GM23248 (cell line): ENCODE measurements at places on chromosomes 12 and 14. TPM values are rescaled to one million over a fixed set of nuclear protein-coding genes. Genes with fewer than 3 reads are reported as not detected.

SERPINA5 gene
- not detected in 2 replicates for total RNA-seq

RTL1 gene
- total RNA-seq = not detected in 2 replicates

KCNC2 gene
- total RNA-seq = not detected in 2 replicates

TROAP gene
- total RNA-seq = 4.4 and 6.2 TPM in 2 replicates

EML1 gene
- total RNA-seq = 17.9 and 35.8 TPM in 2 replicates

AICDA gene
- not detected in 2 replicates for total RNA-seq

TAS2R31 gene
- 0.97 and 1.4 TPM in 2 replicates for total RNA-seq

TPPP2 gene
- total RNA-seq = not detected in 2 replicates

TAMALIN gene
- total RNA-seq = 2.2 and 5.9 TPM in 2 replicates

SDR39U1 gene
- total RNA-seq = 7.7 and 8.3 TPM in 2 replicates

BORCS5 gene
- 4.6 and 7.7 TPM in 2 replicates for total RNA-seq

TGFB3 gene
- total RNA-seq = 3.2 and 3.9 TPM in 2 replicates

DNA sequence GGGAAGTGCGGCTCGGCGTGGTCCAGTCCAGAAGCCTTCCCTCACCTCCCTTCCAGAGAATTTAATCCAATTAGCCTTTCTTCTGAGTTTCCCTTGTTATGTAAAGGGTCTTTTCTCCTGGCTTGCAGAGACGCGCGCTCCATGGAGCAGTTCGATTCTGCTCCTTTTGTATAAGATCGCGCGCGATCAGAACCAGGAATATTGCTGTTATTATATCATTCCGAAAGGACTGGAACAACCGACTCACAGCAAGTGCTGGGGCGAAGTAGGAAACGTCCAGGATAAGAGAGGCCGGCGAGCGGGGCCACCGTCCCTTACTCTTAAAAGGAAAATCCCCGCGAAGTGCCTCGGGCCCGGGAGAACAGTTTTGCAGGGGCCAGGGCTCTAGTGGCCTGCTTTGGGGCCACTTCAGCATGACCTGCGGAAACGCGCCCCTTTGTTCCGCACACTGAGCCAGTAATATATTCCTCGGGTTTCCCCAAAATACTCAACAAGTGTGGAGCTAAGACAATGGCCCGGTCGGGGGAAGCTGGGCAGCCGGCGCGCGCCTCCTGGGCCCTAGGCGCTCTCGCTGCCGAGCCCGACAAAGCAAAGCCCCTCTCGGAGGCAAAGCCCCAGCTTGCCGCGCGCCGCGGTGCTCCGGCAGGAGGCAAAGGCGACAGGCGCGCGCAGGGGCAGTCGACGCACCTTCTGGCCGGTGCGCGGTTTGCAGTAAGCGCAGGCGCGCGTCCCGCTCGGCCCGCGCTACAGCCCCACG lies 2.9 kb downstream of the RFX4 start:
- H3K4me3 ChIP-seq = no peak overlapping the region
- H3K36me3 ChIP-seq = no peaks in the 10 kb centered on the region
- H3K27ac ChIP-seq = no peak overlapping the region
- H3K4me1 ChIP-seq = 0 out of 2 replicates have a peak, but pooled peaks cover 6% of the 10 kb centered on the region

GRCh38 chr12:62716866-62717525 lies 218.0 kb downstream of the PPM1H start:
- no peak for DNase-seq
- peaks cover 15% of the 10 kb centered on the region for H3K4me1 ChIP-seq
- H3K36me3 ChIP-seq = no peaks in the 10 kb centered on the region
- no peak overlapping the region for H3K4me3 ChIP-seq
- no peak overlapping the region for H3K27ac ChIP-seq

GRCh38 chr12:62347922-62348650 lies 87.9 kb downstream of the USP15 start:
- DNase-seq = peak; percentile 79
- H3K27me3 ChIP-seq = no peaks in the 10 kb centered on the region
- peak overlapping the region; percentile 57 for H3K4me3 ChIP-seq
- peaks cover 12% of the 10 kb centered on the region; the same call in 1 of the 2 replicates for H3K4me1 ChIP-seq
- H3K27ac ChIP-seq = peak overlapping the region; percentile 82

DNA sequence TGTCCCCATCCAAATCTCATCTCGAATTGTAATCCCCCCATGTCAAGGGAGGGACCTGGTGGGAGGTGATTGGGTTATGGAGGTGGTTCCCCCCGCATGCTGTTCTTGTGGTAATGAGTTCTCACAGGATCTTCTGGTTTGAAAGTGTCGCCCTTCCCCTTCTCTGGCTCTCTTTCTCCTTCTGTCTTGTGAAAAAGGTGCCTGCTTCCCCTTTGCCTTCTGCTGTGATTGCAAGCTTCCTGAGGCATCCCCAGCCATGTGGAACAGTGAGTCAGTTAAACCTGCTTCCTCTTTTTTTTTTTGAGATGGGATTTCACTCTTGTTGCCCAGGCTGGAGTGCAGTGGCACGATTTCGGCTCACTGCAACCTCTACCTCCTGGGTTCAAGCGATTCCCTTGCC lies 104.0 kb downstream of the CCDC91 start:
- H3K36me3 ChIP-seq = peaks cover 5% of the 10 kb centered on the region; the same call in 1 of the 2 replicates
- no peak for DNase-seq
- H3K27ac ChIP-seq = no peak overlapping the region
- no peak overlapping the region for H3K4me3 ChIP-seq

GRCh38 chr12:78725033-78725432 lies 139.5 kb upstream of the SYT1 start:
- H3K4me3 ChIP-seq = no peak overlapping the region
- H3K27ac ChIP-seq = no peak overlapping the region
- no peak for DNase-seq

GRCh38 chr14:74988993-74989392 lies 13.7 kb upstream of the EIF2B2 start:
- no peaks in the 10 kb centered on the region for H3K27me3 ChIP-seq
- H3K4me1 ChIP-seq = no peaks in the 10 kb centered on the region
- H3K36me3 ChIP-seq = no peaks in the 10 kb centered on the region
- DNase-seq = no peak

GRCh38 chr14:76654573-76655108 lies 106.6 kb upstream of the VASH1 start:
- H3K27ac ChIP-seq = no peak overlapping the region
- no peak overlapping the region for H3K4me3 ChIP-seq
- peaks cover 6% of the 10 kb centered on the region; the same call in 1 of the 2 replicates for H3K27me3 ChIP-seq

- H3K27ac ChIP-seq = no peak overlapping the region
- DNase-seq = no peak
- H3K36me3 ChIP-seq = no peaks in the 10 kb centered on the region
- H3K27me3 ChIP-seq = no peaks in the 10 kb centered on the region
- H3K4me3 ChIP-seq = no peak overlapping the region
Observed at GRCh38 chr12:101468948-101469347, 6.2 kb upstream of the SPIC start.

DNA sequence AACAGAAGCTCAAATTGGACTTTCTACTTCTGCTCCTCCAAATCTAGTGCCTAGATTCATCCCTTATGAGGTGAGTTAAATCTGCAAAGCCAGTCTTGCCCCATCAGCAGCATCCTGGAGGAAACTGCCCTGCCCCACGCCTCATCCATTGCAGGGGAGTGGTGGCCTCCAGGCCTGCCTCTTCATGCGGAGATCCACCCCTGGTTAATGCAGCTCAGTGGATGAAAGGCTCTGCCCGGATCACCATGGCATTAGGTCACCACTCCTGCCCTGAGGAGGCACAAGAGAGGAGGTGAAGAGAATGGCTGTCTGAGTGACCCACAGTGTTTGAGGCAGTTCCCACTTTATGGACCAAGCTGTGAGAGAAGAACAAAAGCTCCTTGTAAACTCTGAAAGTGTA lies 218.1 kb downstream of the C12orf75 start:
- H3K27ac ChIP-seq = no peak overlapping the region
- H3K4me1 ChIP-seq = no peaks in the 10 kb centered on the region
- H3K36me3 ChIP-seq = no peaks in the 10 kb centered on the region
- H3K27me3 ChIP-seq = no peaks in the 10 kb centered on the region

DNA sequence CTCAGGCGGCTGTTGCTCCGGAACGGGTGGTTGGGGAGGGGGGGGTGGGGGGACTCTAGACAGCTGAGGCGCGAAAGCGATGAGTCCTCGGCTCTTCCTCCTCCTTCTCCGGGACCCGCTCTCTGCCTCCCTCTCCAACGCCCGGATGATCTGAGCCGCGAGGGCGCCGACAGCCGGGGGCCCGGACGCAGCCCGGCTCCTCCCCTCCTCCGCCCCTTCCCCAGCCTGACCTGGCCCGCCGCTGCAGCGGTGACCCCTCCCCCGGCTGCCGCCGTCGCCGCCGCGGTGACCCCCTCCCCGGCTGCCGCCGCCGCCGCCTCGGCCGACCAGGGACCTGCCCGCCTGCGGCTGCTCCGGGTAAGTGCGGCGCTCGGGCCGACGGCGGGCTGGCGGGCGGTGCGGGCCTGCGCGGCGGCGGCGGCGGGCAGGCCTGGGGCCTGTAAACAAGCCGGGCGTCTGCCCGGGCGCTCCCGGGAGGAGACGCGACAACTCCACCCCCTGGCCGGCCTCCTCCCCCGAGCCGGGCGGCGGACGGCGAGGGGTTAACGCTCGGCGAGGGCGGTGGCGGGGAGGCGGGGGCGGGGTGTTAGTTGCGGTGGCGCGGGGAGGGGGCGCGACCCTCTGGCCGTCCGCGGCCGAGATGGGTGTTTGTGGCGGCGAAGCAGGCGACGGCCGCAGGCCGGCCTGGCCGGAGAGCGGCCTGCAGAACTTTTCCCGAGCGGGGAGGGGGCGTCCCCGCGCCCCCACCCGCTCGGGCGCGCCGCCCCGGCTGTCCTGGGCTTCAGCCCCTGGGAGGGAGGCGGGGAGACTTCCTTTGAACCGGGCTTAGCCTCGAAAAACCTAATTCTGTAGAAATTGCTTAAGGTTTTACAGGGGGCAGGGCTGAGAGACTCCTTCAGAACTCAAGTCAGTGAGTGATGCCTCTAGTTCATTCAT lies 568 bp downstream of the PPM1A start:
- peaks cover 14% of the 10 kb centered on the region for H3K4me1 ChIP-seq
- H3K27ac ChIP-seq = peak overlapping the region; percentile 75
- no peaks in the 10 kb centered on the region for H3K27me3 ChIP-seq

DNA sequence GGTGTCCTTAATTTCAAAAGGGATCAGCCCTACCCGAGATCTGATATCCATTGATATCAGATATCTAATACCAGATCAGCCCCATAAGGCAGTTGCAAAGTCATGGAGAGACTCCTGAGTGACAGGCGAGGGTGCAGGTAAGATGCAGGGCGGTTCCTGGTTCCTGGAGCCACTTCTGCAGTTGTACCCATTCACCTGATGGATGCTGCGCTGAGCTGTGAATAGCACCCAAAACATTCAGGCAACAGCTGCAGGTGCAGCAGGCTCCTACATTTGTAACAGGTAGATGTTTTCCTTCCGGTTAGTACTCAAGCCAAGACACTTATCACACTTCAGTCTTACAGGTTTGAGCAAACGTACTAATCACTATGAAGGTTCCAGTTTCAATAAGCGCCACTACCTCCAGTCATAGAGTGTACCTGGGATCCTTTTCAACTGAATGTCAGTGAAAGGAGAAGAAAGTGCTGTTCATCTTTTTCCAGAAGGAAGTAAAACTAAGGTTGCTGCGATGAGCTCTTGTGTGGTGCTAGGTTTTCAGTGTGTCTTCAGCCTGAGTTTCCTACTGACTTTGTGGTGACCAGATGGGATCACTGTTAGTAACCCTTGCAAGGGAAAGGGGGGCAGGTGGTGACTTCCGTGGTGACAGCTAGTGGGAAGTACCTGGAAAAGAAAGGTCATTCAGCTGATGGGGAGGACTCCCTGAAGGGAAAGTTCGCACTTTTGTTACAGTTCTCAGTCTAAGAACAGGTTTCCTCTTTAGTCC lies 1.9 kb downstream of the ATP6V0A2 start:
- no peak for DNase-seq
- peaks cover 13% of the 10 kb centered on the region; the same call in 1 of the 2 replicates for H3K4me1 ChIP-seq
- no peak overlapping the region for H3K27ac ChIP-seq
- H3K27me3 ChIP-seq = no peaks in the 10 kb centered on the region

- no peak overlapping the region for H3K4me3 ChIP-seq
- no peaks in the 10 kb centered on the region for H3K36me3 ChIP-seq
- peaks cover 30% of the 10 kb centered on the region for H3K4me1 ChIP-seq
- no peak for DNase-seq
- H3K27ac ChIP-seq = no peak overlapping the region
Observed at GRCh38 chr12:46450279-46450748, 77.7 kb upstream of the SLC38A2 start.

DNA sequence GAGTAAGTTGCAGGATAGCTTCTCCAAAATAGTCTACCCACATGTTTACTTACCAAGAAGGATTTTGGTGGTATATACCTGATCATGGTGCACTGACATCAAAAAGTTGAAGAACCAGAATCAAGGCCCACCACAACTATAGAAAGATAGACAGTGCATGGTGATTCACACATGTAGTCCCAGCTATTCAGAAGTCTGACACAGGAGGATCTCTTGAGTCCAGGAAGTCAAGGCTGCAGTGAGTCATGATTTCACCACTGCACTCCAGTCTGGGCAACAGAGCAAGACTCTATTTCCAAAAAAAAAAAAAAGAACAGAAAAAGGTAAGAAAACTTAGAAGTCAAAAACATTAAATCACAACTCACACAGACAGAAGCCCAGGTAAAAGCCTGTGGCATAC lies 422.2 kb upstream of the FOXG1 start:
- no peak overlapping the region for H3K27ac ChIP-seq
- DNase-seq = no peak
- H3K27me3 ChIP-seq = no peaks in the 10 kb centered on the region
- H3K4me1 ChIP-seq = no peaks in the 10 kb centered on the region
- no peak overlapping the region for H3K4me3 ChIP-seq

DNA sequence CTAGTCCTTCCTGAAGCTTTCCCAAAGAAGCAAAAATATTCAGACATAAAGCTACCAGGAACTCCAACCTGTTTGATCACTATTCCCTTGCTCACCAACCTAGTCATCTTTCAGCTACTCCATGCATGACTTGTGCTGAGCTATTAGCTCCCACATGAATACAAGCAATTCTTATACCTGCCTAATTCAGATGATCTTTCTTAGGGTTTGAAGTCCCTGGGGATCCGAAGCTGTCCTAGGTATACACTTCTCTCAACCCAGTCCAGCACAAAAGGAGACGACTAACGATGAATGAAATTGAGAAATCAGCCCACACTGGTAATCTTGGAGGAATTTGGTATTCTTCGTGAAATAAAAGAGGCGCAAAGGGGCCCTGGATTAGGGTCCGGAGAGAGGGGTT lies 631 bp upstream of the PTGR2 start:
- peak overlapping the region; percentile 91 for H3K27ac ChIP-seq
- H3K4me3 ChIP-seq = peak overlapping the region; percentile 82

DNA sequence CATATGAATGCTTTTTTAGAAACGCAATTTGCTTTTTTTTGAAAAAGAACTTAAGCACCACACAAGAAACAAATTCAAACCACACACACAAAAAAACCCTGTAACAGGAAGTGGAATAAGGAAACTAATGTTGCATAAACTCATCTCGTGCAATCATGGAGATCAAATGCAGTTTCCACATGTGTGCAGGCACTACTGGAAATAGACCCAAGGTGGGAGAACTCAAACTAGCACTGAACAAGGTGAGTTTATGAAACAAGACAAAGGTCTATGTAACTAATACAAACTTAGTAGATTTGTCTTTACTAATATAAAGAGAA lies 17.5 kb downstream of the NIN start:
- H3K4me3 ChIP-seq = no peak overlapping the region
- no peak overlapping the region for H3K27ac ChIP-seq
- H3K4me1 ChIP-seq = peaks cover 7% of the 10 kb centered on the region
- no peaks in the 10 kb centered on the region for H3K27me3 ChIP-seq

- no peaks in the 10 kb centered on the region for H3K4me1 ChIP-seq
- DNase-seq = peak; percentile 5
- H3K4me3 ChIP-seq = no peak overlapping the region
- H3K27me3 ChIP-seq = no peaks in the 10 kb centered on the region
- H3K27ac ChIP-seq = no peak overlapping the region
Observed at GRCh38 chr12:74906224-74906623, 303.4 kb downstream of the KCNC2 start.
